ENCODE measurements at places on chromosomes 1 and 21.

DNA sequence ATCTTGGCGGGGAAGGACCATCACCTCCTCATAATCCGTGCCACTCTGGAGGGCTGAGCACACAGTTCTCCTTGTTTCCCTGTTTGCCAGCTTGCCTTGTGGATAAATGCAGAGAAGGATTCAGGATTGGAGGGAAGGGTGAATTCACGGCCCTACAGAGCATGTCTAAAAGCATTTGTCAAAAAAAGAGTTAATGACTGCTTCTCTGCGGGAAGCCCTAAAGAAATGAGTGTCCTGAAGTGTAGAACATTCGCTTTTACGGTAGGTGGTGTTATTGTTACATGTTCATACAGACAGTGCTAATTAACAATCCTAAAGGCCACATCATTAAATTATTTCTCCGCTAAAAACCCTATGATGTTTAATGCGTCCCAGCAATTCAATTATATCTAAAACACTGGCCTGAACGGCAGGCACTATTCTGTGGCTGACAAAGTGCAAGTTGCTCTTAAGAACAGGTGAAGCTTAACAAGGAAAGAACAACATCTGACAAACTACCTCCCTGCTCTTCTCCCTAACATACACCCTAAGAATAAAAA, 112.3 kb upstream of the NFIA start:
- DNase-seq = no peak

- DNase-seq = no peak
These were observed 12.4 kb upstream of the POFUT2 start for GRCh38 chr21:45299864-45300785.

DNA sequence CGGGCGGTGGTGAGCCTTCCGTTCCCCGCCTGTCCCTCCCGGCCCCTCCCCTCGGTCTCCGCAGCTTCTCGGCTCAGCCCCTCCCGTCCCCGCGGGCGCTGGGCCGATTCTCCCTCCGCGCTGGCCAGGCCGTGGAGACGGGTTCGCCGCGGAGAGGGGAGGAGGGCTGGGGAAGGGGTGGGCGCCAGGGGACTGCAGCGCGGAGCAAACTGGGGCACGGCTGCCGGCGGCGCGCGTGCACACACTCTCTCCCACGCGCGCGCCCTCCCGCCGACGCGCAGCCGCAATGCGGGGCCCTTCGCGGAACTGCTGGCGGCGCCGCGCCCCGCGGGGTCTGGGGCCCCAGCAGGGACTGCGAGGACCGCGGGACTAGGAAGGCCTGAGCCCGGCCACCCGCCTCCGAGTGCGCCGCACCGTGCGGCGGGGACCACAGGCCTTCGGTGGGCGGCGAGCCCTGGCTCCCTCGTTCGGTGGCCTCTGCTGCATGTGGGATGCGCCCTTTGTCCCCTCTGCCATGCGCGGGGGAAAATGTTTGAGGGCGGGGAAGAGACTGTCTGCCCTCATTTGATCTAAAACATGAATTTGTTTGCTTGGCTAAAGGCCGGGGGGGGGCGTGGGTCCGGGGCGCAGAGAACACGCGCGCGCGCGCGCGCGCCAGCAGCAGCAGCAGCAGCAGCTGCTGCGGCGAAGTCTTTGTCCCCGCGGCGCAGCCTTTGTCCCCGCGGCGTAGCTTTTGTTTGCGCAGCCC, 90.7 kb upstream of the VAMP3 start:
- peak; percentile 47 for DNase-seq

GRCh38 chr1:168623003-168623828, 46.8 kb downstream of the XCL1 start:
- DNase-seq = no peak

DNA sequence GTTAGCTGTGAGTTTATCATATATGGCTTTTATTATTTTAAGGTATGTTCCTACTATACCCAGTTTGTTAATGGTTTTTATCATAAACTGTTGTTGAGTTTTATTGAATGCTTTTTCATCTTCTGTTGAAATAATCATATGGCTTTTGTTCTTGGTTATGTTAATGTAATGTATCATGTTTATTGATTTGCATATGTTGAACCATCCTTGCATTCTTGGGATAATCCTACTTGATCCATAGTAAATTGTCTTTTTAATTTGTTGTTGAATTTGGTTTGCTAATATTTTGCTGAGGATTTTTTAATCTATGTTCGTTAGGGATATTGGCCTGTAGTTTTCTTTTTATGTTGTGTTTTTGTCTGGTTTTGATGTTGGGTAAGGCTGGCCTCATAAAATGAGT, 185.6 kb downstream of the PAPPA2 start:
- DNase-seq = no peak

- DNase-seq = no peak
These were observed 104.9 kb upstream of the SNX7 start for GRCh38 chr1:98556521-98557158.

GRCh38 chr1:102732927-102733326, 375.4 kb downstream of the COL11A1 start:
- DNase-seq = no peak

DNA sequence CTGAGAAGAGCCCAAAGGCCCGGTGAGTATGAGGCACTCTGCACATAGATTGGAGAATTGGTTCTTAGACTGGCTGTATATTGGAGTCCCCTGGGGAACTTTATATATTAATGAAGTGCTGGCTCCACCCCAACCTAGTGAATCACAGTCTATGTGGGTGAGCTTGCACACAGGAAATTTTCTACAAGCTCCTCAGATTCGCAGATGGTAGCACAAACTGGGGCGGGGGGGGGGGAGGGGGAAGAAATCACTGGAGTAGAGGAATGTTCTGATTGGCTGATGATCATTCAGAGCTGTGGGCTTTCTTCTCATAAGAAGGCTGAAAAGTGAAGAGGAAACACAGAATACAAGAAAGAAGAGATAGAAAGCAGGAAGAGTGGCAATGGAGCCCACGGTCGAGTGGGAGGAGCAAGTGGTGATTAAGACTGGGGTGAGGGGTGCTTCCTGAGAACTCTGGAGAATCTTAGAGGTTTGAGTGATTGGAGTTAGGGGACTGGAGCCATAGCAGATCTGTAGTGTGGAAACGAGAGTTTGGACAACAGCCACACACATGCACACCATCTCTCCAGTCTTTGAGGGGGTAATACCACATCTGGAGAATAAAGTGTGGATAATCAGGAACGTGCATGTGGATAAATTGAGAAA, 465.9 kb upstream of the DAB1 start:
- no peak for DNase-seq

DNA sequence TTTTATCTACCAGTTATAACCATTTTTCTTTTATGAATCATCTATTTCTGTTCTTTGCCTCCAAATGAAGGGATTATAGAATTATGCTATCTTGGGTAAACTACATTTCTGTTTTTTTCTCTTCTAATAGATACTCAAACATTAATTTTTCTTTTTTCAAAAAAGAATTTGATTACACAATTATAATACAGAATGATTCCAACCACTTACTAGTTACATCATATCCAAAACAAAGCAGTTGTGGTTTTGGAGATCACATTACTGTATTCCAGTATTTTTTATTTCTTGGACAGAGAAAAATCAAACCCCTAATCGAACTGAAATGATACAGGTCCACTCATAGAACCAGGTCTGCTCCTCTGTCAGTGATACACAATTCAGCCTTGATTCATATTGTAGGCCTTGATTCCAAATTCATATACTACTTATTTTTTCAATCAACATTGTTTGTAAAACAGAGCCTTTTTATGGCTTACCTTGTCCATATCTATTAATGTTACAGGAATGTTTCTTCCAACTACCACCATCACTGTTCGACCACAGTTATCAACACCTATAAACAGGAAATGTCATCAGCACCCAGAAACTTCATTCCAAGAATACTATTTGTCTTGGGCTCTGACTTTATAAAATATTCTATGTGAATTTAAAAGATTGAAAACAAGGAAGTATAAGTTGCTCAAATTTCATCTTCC, 43.2 kb downstream of the GDAP2 start:
- DNase-seq = no peak

GRCh38 chr1:218451415-218451814, 106.3 kb downstream of the TGFB2 start:
- no peak for DNase-seq

GRCh38 chr1:177966199-177966598, 3.7 kb downstream of the SEC16B start:
- no peak for DNase-seq

GRCh38 chr1:51897699-51898031, 19.1 kb upstream of the NRDC start:
- no peak for DNase-seq

- DNase-seq = no peak
These were observed 178.8 kb upstream of the ZNF644 start for GRCh38 chr1:91200675-91201074.

GRCh38 chr1:43272576-43273571, 3.1 kb downstream of the TMEM125 start:
- DNase-seq = no peak

DNA sequence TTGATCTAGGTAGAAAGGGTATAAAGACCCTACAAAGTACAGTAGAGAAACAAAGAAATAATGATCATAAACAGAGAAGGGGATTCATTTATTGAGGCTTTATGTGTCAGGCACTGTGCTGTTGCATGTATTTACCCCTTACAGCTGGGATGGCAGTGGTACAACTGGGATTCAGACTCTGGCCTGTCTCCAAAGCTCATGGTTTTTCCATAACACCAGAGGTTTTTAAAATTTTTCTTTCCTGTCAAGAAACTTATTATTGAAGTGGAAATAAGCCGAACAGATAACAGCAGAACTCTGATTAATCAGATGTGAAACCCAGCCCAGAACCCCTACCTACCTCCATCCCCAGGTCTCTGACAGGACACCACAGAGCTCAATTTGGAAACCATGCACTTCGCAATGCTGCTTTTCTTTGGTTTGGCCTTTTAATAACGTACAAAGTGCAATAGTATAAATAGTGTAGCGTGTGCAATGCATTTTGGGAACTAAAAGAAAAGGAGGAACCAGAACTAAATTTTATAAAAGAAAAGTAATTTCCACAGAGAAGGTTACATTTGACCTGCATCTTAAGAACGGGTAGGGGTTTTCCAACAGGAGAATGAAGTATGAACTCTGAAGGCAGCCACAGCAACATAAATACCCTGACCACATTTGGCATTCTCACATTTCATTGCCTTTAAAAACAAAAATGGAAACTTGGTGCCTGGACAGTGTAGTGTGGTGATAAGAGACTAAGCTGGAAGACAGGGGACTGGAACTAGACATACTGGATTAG, 92.0 kb upstream of the S1PR1 start:
- DNase-seq = no peak

- no peak for DNase-seq
These were observed 76.9 kb downstream of the COQ8A start for GRCh38 chr1:227016990-227017389.

DNA sequence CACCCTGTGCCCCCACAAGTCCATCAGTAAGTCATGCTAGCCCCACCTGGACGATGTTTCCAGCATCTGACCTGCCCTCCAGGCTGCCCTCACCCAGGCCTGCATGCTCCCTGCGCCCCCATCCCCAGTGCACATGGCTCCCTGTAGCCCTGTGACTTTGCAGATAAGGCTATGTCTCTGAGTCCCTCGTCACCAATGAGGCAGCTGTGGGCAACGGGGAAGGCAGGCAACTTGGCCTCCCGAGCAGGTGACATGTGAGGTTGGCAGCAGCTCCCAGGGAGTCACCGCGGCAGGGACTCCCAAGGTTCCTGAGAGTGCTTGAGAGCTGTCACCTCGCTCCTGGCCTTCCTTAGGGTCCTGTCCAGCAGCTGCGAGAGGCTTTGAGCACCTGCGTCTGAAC, 32.4 kb upstream of the AGPAT3 start:
- DNase-seq = no peak

- DNase-seq = no peak
These were observed 43.0 kb downstream of the JAK1 start for GRCh38 chr1:64923294-64923718.

DNA sequence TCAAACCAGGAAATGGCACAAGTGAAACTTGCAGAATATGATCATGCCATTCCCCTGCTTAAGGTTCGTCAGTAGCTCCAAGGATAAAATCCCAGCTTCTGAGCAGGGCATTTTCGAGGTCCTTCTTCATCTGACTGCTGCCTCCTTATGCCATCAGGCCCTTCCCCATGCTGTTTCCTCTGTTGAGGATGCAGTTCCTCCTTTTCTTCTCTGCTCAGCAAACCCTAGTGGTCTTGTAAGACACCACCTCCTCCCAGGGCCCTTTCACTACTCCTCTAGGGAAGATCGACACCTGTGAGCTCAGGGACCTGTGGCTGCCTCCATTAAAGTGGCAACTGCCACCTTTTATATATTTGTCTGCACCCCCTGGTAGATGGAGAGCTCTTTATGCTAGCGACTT, 62.1 kb upstream of the JUN start:
- DNase-seq = no peak

GRCh38 chr21:14947613-14948160, 117.1 kb downstream of the NRIP1 start:
- DNase-seq = no peak

GRCh38 chr21:14687268-14687625, 141.1 kb upstream of the SAMSN1 start:
- no peak for DNase-seq

DNA sequence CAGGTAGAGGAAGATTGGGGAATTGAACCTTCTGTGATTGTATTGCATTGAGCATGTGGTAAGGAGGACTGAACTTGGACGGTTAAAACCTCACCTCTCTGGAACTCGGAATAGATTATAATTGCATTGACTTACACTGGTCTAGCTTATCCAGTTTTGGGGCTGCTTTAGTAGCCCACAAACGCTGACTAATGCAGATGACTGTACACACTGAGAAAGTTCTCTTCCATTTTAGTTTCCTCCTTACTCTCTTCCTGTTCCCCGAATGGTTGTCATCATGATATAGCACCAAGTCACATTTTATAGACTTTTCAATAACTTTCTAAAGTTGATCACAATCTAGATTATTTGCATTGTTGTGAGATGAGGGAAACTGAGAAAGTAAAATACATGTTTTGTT, 78.2 kb downstream of the NFIA start:
- no peak for DNase-seq

DNA sequence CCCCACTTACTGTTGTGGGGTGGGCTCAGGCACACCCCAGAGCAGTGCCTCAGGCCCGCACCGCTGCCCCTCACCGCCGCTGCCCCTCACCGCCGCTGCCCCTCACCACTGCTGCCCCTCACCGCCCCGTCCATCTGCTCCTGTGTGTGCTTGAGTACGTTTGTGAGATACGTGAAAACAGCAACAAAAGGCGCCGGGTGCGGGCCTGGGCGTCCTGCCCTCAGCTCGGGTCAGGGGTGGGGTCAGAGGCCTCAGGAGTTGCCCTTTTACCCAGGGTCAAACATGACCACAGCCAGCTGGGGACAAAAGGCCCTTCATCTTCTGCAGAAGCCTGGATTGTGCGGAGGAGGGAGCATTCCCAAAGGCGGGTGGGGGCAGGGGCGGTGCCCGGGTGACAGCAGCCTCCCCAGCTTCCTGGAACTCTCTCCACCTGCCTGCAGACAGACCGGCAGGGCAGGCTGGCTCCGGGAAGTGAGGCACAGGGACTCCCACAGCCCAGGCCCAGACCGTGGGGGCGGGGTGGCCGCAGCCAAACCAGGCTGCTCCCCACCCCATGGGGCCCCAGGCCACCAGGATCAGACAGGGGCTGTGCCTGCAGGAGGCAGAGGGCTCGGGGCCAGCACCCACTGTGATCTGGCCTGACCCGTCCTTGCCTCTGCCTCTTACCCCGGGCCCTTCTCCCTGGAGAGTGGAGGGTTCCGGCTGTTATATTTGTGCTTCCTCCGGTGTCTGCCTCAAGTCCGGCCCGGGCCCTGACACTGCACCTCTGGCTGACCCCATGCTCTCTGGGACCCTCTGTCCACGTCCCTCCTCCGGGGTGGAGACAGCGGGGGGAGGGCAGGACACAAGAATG, 2.3 kb upstream of the VWA1 start:
- peak; percentile 28 for DNase-seq

GRCh38 chr1:244099258-244099930, 48.3 kb downstream of the ZBTB18 start:
- no peak for DNase-seq

Measured in activated CD4-positive, CD25-positive, alpha-beta regulatory T cell treated with anti-CD3 and anti-CD28 coated beads, Interleukin-2, amount 50 U/mL, for 72 hours (primary cell).